Cortex of kidney (tissue), 1 donor: ENCODE measurements at places on chromosomes 7 and 10.

- no peak for DNase-seq
These were observed 27.1 kb downstream of the LMTK2 start for GRCh38 chr7:98133621-98134303.

DNA sequence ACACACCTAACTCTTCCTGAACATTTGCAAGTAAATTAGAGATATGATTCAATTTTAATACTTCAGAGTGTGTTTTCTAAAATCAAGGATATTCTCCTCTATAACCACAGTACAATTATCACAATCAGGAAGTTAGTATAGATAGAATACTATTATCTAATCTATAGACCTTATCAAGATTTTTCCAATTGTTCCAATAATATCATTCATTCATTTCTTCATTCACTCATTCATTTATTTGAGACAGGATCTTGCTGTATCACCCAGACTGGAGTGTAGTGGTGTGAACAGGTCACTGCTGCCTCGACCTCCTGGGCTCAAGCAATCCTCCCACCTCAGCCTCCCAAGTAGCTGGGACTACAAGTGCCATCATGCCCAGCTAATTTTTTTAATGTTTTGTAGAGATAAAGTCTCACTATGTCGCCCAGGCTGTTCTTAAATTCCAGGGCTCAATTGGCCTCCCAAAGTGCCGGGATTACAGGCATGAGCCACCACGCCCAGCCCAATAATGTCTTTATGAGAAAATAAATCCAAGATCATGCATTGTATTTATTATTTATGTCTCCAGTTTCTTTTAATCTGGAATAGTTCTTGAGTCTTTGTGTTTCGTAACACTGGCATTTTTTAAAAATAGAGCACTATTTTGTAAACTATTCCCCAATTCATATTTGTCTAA, 10.6 kb upstream of the MRPS16 start:
- no peak for DNase-seq

GRCh38 chr10:128922172-128922571, 544.9 kb upstream of the MGMT start:
- DNase-seq, result no peak

DNA sequence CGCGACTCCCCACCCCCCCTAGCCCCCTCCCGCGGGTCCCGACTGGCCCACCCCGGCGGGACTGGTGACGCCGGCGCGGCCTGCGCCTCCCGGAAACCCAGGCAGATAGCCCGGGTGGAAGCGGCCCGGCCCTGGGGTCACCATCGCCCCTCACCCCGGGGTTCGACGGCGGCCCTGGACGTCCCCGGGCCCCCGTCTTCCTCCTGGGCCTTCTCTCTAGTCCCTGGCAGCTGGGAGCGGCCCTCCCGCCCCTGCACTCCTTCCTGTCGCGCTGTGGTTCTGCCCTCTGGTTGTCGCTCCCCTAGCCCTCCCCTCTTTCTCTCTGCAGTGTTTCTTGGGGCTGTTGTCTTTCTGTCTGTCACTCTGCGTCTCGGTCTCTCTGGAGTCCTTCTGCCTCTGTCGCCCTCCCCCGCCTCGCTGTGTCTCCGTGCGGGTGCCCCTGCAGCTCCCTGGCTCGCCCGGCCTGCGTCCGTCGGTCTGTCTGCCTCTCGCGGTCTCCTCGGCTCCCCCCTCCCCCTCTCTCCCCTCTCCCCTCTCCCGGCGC, 90.5 kb upstream of the PAX2 start:
- DNase-seq, result no peak

DNA sequence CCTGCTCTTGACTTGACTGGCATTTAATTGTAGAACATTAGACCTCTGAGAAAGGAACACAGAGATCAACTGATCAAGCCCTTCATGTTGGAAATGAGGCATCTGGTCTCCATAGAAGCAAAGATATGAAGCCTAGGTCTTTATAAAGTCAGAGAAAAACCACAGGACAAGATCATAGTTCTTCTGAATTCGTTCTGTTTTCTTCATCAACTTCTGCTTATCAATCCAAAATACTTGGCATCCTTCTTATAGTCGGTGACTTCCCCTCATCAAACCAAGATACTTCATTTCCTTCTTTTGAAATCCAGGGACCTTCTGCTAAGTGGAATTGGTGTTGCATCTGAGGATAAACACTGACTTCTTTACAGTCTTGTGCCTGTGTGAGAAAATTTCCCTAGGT, 77.1 kb upstream of the PRKCQ start:
- DNase-seq, result no peak

- DNase-seq, result no peak
These were observed 12.7 kb downstream of the ANK3 start for GRCh38 chr10:60377042-60377352.
